ENCODE measurements at places on chromosomes 12 and 14. TPM values are rescaled to one million over a fixed set of nuclear protein-coding genes. Genes with fewer than 3 reads are reported as not detected.

The GALNT16 gene
- polyA plus RNA-seq: 56.5 TPM

GRCh38 chr14:92108345-92109254 is 2.2 kb upstream of the ATXN3 start:
- DNase-seq: no peak

GRCh38 chr14:21106176-21106497 is 5.3 kb downstream of the TMEM253 start:
- DNase-seq: no peak

- DNase-seq: no peak
These were observed 4.8 kb downstream of the EPYC start for GRCh38 chr12:90999966-91000365.

- no peak for DNase-seq
These were observed 9.2 kb downstream of the FOXN3 start for GRCh38 chr14:89407856-89408255.

GRCh38 chr12:131793243-131794022 is 34.8 kb upstream of the MMP17 start:
- DNase-seq: no peak

DNA sequence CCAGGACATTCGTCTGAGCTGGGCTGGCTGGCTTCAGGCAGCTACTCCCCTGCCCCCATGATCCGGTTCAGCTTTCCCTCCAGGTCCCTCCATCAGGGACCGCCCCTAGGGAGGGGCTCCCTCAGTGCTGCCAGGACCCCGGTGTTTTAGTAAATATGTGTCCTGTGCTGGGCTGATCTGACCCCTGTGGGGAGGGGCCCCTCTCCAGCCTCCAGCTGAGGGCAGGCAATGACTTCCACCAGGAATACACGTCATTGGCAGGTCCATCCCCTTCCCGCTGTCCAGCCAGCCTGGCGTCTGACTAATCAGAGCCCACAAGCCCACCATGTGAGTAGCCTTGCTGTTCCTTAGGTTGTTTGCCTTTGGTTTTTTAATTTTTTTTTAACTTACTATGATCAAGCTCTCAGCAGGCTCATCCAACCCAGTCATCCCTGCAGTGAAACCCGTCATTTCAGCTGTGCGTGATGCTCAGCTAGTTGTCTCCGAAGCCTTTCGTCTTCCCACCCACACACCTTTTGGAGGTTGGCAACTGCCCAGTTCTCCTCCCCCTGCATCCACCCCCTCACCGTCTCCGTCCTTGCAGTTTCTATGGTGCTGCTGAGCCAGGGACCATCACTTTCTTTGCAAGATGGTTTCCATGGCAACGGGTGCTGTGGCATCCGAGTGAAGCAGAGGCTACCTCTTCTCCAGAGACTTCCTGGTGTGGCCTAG is 16.0 kb upstream of the SERPINA4 start:
- DNase-seq: no peak
